Mesenteric fat pad (tissue), 1 donor: ENCODE measurements at places on chromosomes 12 and 14.

GRCh38 chr12:111011999-111012600 is 91.7 kb upstream of the MYL2 start:
- DNase-seq = no peak

DNA sequence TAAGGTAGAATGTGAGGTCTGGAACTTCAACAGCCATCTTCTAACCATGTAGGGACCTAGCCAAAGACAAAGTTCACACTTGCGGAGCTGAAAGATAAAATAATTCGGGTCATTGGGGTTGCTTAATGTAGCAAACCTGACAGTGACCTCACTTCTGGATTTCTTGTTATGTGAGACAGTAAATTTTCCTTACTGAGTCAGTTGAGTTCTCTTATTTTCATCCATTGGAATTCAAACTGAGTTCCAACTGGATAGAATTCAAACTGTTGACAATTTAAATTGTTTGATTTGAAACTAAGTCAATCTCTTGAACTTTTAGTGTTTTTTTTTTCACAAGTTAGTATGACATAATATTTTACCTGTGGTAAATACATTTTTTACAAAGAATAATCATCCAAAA is 406.5 kb downstream of the ADAMTS20 start:
- DNase-seq = no peak

DNA sequence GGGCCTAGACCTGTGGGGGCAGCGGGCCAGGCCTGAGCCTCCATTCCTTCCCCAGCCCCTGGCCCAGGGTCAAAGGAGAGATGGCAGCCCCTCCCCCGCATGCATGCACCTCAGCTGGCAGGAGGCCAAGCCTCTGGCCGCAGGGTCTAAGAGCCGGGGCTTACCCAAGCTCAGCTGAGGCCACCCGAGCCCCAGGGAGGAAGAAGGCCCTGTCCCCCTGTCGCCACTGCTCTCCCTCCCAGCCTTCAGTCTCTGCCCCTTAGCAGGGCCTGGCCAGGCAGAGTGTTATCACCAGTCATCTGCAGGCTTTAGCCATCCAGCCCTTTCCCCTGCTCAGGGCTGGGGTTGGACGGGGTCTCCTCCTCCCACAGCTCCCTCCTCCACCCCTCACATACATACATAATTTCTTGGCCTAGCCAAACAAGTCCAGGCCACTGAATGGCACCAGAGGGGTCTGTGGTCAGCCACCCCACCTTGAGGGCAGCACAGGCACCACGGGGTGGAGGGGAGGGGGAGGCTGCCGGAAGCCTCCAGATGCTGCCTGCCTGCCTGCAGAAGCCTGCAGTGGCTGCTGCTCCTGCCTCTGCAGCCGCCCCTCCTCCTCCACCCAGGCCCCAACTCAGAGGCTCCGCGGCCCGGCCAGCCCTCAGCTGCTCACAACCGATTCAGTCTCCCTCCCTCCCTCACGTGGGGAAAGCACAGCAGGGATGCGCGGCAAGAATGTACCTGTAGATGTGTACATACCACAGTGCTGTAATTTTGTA is 22.8 kb downstream of the RAB35 start:
- DNase-seq = no peak

DNA sequence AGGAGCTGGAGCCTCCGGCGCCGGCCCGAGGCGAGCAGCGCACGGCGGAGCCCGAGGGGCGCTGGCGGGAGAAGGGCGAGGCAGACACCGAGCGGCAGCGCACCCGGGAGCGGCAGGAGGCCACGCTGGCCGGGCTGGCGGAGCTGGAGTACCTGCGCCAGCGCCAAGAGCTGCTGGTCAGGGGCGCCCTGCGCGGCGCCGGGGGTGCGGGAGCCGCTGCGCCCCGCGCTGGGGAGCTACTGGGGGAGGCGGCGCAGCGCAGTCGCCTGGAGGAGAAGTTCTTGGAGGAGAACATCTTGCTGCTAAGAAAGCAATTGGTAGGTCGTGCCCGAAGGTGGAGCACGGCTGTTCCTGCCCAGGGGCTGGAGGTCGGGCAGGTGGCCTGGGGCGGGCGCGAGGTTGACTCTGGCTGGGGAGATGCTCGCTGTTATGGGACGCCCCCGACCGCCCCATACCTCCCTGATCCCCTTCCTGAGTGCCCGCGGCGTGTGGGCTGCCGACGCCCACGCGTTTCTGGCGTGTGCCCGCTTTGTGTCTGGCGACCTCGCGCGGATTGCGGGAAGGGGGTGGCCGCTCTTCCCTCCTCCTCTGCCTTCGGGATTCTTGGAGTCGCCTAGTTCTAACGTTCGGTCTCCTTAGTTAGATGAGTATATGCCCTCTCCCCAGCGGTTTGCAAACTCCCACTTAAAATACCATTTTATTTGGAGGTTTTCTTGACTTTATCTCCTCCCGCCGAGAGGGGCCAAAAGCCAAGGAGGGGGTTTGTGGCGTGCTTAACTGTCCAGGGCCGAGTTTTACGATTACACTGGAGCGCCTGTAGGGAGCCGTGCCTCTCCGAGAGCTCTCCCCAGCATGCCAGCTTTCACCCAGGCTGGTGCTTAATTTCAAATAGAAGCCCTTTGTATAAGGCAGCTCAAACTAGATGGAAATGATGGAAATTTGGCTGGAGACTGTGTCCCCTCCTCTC is 752 bp downstream of the DACT1 start:
- no peak for DNase-seq

DNA sequence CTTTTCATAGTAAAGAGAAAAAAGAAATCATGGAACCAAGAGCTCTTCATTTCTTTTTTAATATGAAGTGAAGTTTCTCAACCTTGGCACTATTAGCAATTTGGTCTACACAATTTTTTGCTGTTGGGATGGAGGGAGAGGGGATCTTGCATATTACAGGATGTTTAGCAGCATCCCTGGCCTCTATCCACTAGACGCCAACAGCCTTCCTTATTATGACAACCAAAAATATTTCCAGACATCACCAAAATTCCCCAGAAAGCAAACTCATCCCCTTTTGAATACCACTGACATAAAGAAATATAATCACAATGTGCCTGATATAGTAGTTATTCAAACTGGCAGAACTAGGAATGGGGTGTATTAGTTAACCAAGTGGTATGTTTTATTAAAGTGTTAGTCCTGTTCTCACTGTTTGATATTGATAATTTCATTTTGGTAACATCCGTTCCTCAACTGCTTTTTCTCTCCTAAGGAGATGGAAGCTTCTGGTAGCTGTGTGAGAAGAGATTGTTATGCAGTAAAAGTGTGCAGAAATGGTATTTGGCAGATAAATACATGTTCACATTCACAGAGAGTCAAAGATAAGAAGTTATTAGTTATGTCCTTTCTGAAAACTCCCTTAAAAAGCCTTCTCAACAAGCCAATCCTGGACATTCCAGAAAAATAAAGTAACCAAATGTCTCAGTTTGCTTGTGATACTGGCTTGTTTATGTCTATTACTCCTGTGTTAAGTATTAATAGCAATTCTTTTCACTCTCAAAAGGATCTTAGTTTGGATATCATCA is 699.9 kb downstream of the C12orf50 start:
- DNase-seq = no peak

GRCh38 chr12:52191841-52192791 is at the start of gene KRT80:
KRT80 (minus strand) TSS chr12:52192014; CDS start chr12:52191902, 112 bp downstream.
- DNase-seq = peak; percentile 93

- DNase-seq = no peak
These were observed 3.2 kb upstream of the LHX5 start for GRCh38 chr12:113474635-113475436.

DNA sequence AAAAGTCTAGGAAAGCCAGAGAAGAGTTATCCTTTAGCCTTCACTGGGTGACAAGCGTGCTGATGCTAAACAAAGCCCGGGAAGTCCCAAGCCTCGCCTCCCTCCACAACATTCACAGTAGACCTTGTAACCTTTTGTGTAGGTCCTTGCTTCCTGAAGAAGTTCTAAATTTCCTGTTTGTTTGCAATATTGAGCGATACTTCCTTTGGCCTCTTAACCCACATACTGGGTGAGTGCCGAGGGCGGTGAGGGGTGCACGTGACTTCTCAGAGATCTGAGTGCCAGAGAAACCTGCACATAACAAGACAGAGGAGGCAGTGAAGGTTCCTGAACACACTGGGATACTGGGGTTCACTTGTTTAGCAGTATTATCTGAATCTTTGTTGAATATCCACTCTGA is 134.3 kb downstream of the PLXNC1 start:
- DNase-seq = no peak

DNA sequence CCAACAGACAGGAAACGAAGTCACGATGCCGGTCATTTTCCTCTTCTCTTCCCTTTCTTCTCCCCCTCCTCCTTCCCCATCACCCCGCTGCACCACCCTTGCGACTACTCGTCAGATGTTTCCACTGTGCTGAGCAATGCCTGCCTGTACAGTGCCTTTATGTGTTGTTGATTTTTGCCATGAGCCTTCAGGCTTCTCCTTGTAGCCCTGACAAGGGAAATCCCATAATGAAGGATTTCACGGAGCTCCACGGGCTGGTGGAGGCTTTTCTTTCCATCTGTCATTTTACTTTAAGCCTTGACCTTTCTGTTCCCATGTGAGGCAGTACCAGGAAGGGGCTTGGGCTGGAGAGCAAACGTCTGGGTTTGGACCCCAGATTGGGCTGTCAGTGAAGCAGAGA is 28.7 kb upstream of the CCND2 start:
- no peak for DNase-seq

DNA sequence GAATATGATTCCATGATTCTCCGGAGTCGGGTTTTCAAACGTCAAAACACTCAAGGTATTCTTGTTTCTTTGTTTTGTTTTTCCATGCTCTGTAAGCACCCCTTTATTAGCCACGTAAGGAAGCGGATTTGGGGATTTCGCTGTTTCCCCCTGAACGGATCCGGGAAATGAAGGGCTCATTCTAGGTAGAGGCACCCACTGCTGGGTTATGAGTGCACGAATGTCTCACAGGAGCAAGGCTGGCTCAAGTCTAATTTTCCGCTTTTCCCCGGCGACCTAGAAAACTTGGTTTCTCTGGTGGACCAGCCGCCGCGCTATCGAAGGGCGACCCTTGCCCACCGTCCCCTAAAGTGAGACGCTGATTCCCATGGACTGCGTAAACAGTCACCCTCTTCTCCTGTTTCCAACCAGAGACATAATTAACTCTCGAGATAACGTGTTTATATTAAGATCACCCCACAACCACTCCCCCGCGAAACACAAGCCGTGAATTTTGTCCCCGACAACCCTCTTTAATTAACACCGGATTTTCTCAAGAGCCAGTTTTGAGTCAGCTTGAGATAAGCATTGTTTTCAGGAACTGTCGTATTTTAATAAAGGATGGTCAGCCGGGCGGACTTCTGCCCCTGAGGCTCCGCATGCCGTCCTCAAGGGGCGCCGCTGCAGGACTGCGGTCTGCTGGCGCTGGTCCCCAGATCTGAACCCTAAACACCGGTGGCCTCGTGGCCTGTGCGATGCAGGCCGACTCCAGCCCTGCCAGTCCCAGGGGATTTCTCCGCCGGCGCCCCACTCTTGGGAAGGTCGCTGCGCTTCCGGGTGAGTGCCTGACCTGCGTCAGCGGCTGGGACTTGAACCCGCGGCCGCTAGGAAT is 515 bp upstream of the ABCC9 start:
- DNase-seq = no peak

DNA sequence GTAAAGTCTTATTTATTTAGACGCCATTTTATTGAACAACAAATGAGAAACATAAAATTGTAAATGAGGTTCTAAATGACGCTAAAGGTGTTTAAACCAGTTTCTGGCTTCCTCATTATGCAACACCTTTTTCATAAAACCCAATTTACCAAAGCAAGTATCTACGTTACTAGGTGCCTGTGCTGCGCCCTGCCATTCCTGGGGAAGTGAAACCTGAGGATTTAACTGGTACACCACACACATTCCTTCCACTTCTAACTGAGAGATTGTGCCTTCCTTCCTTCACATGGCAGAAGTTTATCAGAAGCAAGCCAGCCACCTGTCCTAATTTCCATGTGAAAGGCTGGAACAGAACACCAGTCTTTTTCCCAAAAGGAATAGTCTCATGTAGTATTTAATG is 40.3 kb upstream of the GCH1 start:
- DNase-seq = no peak

GRCh38 chr12:121918679-121919038 is 267 bp downstream of the CFAP251 start:
- DNase-seq = no peak

DNA sequence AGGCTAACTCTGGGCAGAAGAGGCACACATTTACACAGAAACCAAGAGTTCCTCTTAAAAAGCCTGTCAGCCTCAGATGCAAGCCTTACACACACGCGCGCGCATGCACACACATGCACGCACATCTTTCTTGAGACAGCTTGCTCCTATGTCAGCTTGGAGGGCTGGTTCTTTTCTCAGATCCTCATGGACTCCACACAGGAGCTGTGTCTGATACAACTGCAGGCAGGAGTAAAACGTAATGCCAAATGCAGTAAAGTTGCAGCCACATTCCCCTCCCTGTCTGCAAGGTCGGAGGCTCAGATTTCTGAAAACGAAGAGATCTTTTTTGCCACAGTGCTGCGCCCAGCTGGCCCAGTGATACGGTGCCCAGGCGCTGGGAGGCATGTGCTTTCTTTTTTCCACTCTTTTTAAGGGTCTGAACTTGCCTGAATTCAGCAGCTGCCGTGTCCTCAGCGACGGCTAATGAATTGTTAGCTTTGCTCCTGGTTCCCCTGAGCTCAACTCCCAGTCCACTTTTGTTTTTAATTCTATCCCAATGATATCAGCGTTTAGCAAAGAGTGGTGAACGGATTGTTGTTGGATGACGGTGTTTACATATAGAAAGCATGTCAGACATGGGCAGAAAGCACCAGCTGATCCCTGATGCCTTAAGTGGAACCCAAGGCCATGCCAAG is 72.9 kb upstream of the FOXN3 start:
- no peak for DNase-seq

DNA sequence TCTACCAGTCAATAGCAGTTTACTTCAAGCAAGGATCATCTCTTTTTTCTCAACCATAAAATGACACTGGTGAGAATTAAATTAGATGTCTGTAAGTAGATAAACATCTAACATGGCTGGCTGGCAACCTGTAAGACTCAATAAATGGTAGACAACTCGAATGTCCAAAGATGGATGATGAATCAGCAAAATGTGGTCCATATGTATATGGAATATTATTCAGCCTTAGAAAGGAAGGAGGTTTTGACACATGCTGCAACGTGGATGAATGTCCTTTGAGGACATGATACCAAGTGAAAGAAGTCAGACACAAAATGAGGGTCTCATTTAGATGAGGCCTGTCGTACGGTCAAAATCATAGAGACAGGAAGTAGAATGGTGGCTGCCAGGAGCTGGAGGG is 46.2 kb downstream of the SPRING1 start:
- no peak for DNase-seq

DNA sequence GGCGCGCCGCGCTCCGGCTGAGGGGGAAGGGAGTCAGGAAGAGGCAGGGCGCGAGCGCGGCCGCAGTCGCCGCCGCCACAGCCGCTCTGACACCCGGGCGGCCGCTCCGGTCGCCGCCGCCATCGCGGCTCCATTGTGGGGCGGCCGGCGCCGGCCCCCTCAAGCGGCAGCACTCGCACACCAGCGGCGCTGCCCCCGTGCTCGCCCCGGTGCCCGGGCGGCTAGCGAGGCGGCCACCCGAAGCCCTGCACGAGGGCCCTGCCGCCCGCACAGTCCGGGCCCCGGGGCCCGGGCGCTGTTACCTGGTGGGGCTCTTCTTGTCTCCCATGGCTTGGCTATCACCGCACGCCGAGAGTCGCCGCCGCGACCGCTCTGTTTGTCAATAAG is 202 bp downstream of the YAF2 start:
- DNase-seq = no peak
